ENCODE measurements at places on chromosomes 13 and 19.

GRCh38 chr13:92849381-92849780 is 377.2 kb upstream of the GPC6 start:
- no peak for DNase-seq

DNA sequence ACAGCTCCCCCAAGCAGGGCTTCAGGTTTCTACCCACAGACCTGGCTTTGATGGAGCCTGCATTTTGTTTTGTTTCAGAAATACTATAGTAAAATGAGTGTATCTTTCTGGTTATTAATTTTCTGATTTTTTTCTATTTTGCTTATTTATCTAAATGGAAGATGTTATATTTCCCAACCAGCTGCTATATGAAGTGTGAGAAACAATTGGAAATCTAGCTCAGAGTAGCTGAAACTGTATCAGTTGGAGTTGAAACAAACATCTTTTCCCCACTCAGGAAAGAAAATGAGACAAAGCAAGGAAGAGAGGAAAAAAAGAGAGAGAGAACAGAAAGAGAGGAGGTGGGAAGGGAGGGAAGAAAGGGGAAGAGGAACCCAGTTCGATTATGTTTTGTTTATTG is 358.5 kb upstream of the ZNF507 start:
- DNase-seq = no peak

DNA sequence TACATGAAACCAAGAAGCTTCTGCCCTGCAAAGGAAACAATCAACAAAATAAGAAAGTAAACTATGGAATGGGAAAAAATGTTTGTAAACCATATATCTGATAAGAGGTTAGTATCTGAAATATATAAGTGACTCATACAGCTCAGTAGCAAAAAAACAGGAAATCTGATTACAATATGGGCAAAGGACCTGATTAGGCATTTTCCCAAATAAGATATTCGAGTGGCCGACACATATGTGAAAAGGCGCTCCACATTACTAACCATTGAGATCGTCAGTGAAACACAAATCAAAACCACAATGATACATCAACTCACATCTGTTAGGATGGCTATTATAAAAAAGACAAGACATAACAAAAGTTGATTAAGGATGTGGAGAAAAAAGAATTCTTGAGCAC is 2818.6 kb upstream of the PCDH20 start:
- no peak for DNase-seq

DNA sequence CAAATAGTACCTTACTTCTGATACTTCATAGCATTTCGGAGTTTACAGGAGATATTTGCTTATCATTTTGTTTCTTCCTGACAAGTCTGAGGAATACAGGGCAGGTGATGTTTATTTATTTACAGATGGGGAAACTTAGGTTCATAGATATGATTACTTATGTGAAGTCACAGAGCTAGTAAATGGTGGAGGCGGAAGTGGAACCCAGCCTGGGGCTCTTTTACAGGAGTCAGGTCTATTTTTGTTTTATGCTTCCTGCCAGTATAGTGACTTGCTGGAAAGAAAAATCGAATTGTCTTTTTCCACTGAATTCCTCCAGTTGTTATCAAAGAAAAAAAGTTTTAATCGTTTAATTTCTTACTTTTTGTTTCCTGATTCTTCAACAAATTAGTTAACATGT is 66.5 kb downstream of the DGKH start:
- no peak for DNase-seq

DNA sequence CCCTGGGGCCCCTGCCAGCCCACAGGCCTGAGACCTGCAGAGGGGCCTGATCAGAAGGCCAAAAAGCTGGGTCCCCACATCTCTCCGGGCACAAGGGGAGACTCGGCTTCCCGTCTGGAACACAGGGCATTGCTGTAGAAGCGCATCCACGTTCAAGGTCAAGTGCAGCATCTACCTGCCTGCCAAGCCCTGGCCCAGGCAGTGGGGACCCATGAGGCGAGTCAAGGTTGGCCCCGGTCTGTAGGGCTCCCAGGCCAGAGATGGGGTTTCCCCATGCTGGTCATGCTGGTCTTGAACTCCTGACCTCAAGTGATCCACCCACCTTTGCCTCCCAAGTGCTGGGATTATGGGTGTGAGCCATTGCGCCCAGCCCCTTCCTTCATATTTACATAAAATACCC is 13.5 kb upstream of the COMP start:
- DNase-seq = no peak

DNA sequence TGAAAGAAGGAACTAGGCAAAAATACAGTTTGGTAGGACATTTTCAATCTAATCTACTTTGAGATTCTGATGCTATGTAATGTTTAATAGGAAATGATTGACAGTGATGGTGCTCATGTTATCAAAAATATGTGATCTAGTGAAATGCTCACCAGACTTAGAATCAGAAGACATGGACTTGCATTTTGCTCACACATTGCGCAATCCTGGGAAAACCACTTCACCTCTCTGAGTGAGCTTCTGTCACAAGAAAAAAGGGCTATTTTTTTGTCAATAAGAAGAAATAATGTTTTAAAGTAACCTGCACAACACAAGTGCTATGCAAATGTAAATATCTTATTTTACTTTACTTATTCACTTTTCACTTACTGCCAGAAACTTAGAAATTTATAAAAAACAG is 380.9 kb upstream of the HTR2A start:
- DNase-seq = no peak

DNA sequence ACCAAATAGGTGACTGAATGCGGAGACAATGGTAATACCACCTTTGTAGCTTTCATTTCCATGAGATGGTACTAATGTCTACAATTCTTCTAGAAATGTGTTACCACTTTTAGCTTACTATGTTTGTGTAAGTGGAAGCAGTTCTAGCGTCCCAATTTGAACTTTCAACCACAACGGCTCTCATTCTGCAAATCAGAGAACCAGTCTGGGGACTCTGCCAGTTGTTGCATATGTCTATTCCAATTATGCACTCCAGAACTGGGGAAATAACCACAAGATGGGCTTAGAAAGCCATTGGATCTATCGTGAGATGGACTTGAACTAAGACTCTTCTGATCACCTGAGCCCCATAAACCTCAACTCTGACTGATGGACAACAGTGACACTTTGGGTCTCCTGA is 862.3 kb downstream of the SLITRK1 start:
- no peak for DNase-seq

All from activated T-cell treated with anti-CD3 and anti-CD28 coated beads, Interleukin-2, amount 50 U/mL, for 24 hours (primary cell).